ENCODE measurements at places on chromosomes 4 and X.

GRCh38 chr4:55347610-55348228, 1.7 kb downstream of the SRD5A3 start:
- DNase-seq = no peak

- DNase-seq = no peak
Measured at GRCh38 chr4:116726523-116726922, 358.9 kb downstream of the TRAM1L1 start.

- no peak for DNase-seq
Measured at GRCh38 chr4:75800972-75801371, 76.6 kb downstream of the USO1 start.

- no peak for DNase-seq
Measured at GRCh38 chrX:107448998-107449835, at the start of gene FRMPD3. Gene FRMPD3 (plus strand): TSS chrX:107449652. CDS start chrX:107526589, 76,937 bp downstream.

Measured in CD4-positive, alpha-beta T cell treated with Interleukin-12 subunit alpha and Interleukin-12 subunit beta, for 1 hour (primary cell).